ENCODE measurements at places on chromosomes 5 and 9.

- no peak for DNase-seq
Observed at GRCh38 chr9:133252301-133253020, 22.5 kb downstream of the ABO start.

GRCh38 chr9:95425910-95426551, 90.7 kb downstream of the PTCH1 start:
- DNase-seq, result peak; percentile 8

DNA sequence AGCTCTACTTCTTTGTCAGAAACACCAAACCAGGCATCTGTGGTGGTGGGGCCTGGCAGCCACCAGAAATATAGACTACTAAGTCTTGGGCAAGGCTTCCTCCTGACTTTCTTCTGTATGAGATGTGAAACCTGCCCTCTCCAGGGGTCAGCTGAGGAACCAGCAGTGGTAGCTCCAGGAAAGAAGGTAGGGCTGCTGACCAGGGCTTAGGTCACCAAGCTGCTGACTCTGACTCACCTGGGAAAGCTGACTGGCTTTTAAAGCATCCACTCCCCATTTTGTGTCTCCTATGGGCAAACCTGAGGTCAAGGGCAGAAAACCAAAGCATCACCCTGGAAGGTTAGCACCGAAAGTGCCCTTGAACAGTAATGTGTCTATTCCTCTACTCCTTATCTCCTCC, 10.4 kb upstream of the SH3TC2 start:
- DNase-seq, result no peak

DNA sequence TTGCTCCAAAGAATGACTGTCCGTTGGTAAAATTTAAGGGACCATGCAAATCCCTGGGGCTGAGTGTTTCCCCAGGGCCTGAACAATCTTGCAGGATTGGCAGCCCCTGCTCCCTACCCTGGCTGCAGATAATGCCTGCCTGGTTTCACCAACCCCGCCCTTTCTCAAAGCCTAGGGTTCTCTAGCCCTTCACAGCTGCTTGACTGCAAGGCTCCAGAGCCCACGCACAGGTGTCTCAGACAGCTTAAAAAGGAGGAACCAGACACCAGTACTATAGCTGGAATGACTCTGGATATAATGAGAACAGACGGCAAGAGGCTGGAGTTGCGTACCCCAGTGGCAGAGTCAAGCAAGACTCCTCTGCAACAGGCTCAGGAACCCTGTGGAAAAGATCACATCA, 25.2 kb upstream of the TNIP1 start:
- DNase-seq, result no peak

- no peak for DNase-seq
Observed at GRCh38 chr5:95942414-95942813, 19.2 kb downstream of the ELL2 start.

DNA sequence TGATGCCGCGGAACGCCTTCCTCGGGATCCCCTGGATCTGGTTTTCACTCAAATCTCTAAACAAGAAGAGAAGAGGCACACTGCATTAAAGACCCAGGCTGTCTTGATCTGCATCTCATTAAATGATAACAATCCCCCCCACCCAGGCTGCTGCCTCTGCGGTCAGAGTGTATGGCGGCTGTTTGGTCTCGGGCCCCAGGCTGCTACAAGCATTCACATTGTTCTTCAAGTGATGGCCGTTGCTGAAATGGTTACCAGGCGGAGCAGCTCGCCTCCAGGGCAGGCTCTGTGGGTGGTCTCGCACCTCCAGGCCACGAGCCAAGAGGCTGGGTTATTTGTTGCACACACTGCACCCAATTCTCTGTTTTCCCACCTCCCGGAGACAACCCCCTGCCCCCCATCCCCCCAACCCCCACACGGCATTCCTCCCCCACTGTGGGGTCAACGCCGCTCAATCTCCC, 304.1 kb upstream of the PANK3 start:
- no peak for DNase-seq

- no peak for DNase-seq
Observed at GRCh38 chr9:121709798-121710197, 58.4 kb downstream of the DAB2IP start.

DNA sequence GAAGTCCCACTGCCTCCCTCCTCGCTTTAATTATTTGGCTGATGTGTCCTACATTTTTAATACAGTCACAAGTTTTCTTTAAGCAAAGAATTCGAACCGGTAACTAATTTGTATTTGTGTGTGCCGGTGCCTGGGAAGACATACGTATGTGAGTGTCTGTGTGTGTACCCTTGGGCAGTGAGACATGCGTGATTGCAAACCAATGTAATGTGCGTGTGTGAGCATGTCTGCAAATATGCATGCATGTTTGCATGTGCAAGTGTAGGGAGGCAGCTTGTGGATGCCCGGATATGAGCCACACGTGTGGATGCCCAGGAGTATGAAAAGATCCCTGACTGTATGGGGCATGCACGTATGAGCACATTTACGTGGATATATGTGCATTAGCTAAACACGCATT, 44.4 kb upstream of the NEK6 start:
- no peak for DNase-seq

DNA sequence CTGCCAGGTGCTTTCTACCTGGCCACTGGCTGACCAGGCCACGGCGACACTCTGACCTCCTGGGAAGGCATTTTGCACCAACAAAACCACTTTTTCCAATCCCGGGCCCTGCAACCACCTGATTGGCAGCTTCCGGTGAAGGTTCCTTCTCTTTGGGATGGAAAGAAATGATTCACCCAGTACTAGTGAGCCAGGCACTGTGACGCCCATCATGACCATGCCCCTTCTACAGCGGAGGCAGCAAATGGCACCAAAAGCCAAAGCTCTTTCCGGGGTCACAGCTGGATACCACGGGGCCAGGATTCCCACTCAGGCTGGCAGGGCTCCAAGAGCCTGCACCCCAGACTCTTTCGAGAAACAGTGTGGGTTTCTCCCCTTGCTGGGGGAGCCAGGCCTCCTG, 4.7 kb downstream of the NOTCH1 start:
- no peak for DNase-seq

GRCh38 chr5:78287833-78288232, 6.7 kb downstream of the AP3B1 start:
- DNase-seq, result peak; percentile 28

GRCh38 chr9:121185178-121185745, 16.4 kb downstream of the RAB14 start:
- no peak for DNase-seq

DNA sequence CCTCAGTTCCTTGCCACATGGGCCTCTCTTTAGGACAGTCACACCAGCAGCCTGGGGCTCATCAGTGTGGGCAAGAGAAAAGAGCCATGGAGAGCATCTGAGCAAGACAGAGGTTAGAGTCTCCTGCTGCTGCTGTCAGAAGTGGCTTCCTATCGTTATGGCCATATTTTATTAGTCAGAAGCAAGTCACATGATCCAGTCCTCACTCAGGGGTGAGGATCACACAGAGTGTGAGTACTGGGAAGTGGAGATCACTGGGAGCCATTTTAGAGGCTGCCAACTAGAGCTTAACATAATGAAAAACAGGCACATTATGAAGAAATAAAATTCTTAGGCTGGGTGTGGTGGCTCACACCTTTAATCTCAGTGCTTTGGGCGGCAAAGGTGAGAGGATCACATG, 62.0 kb downstream of the DIRAS2 start:
- no peak for DNase-seq

DNA sequence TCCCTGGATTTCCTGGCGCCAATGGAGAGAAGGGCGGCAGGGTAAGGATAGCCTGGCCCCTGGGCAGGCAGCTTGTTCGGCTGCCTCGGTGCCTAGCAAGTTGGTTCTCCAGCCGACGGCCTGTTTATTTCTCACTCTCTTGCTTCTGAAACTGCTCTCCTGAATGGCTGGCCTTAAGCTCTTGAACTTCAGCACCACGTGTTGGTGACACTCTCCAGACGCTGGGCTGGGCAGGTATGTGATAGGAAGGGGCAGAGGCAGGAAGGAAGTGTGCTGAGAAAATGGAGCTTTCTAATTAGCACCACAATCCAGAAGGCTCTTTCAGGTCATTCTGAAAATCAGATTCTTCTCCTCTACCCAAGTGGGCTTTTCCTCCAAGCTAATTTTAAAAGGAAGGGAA, 91.4 kb upstream of the FCN2 start:
- DNase-seq, result no peak

GRCh38 chr9:2336055-2336454, 285.5 kb upstream of the VLDLR start:
- no peak for DNase-seq

DNA sequence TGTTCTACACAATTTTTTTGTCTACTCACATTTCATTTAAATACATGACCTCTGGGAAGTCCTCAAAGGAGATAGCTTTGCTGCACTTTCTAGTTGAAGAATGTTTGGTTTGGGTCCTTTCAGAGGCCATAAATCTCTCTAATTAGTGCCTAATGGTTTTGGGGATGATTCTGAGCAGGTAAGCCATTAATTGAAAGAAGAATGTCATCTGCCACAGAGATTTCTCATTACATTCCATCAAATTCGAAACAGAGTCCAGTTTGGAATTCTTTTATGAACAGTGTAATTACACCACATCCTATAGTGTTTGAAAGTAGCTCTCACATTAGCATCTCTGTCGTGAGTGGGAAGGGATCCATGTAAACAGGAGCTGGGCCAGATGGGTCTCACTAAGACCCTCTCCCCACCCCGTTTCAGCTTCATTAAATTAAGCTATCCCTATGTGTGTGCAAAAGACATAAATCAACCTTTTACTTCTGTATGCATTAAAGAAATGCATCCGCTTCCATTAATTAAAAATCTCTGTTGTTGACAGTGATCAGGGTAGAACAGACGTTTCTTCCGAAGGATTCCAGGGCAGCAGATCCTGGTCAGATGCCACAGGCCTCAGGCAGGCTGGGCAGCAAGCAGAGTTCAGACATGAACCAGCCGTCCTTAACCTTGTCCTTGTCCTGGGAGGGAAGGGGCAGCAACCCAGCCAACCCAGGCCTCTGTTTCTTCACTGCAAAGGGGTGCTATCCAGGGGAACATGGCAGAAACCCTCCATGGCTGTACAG, 99.8 kb upstream of the MAP1B start:
- DNase-seq, result no peak

DNA sequence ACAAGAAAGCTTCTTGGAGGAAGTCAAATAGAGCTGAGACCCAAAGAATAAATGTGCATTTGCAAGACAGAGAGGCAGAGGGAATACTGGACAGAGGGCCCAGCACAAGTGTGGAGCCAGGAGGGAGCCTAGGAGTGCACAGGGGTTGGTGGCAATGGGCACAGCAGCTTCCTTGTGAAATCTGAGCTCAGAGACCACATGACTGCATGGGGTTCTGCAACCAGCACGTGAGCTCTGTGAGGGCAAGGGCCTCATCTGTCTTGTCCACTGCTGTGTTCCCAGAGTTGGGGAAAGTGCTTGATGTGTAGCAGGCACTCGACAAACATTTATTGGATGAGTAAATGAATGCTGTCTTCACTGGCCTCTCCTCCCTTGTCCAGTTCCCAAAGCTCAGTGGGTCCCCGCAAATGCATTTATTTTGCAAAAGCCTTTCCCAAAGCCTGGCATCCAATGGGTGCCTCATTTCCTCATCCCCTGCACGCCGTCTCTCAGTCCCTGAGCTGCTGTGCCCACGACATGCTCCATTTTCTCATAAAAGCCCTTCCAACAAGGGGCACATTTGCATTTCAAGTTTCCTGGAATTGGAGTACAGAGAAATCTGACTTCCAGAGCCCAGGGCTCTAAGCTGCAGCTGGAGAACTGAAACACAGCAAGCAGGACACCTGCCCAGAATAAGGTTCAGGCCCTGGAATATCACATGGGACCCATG, 58.5 kb downstream of the KCNIP1 start:
- DNase-seq, result no peak

DNA sequence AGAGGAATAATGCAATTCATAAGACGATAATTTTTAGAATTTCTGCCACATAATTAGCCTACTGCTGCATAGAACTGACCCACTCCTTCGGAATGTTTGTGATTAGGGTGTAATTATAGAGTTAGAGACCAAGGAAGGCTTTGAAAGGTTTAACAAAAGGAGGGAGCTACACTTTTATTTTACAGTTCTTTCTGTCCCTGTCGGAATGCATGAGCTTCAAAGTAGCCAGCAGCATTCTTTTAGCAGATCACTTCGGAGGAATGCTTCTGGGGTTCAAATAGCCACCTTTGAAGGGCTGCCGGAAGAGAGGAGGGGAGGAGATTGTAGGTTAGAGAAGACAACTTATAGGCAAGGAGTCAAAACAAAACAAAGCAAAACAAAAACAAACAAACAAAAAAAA, 168.1 kb downstream of the GRIA1 start:
- no peak for DNase-seq

DNA sequence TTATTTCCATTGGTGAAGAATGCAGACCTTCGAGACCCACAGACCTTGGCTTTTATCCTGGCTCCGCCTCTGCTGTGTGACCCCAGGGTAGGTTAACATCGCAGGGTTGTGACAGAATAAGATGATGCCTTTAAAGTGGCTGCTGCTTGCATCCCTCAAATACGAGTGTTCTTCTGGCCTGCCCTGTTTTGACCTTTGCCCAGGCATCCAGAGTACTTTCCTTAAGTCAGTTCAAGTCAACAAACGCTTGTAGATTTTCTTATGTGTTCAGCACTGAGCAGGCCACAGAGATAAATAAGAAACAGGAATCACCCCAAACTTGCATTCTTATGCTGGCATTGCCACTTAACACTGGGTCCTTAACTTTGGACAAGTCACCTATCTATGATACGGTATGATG, 50.2 kb downstream of the GPR21 start:
- no peak for DNase-seq

DNA sequence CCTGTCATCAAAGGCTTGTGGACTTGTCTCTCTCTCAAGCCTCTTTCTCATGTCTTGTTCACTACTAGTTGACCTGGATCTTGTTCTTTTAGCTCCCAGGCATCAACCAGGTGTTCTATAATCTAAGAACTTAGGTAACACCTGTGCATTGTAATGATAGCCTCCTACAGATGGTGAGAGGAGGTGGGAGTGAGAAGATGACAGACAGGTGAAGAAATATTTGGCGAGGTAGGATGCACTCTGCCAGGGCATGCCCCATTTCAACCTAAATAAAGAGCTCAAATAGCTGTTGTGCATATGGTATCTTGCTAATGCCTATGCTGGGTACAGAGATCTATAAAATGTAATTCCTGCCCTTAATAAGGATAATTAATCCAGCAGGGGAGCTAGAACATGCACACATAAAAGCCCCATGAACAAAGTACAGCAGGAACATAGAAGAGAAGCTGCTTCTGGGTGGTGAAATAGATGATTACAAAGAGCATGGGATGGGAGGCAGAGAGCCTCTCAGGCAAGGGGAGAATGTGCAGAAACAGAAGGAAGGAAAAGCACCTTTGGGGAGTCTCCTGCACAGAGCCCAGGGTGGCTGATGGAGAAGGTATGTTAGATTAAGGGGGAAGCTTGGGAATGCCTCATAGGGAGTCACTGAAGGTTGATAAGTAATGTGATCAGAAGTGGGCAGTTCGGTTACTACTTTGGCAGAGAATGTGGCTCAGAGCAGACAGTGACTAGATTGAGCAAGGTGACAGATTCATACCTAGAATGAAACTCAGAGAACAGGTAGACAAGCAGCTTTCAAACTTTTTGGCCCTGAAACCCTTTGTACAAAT, 28.0 kb upstream of the PLIN2 start:
- DNase-seq, result no peak

GRCh38 chr9:114072184-114073140, 5.6 kb downstream of the AMBP start:
- DNase-seq, result peak; percentile 29

All from astrocyte of the cerebellum (primary cell).